Activated B cell treated with CpG ODN at 0.5 μM for 24 hours (primary cell): ENCODE measurements at places on chromosomes 3 and 15. TPM values are rescaled to one million over a fixed set of nuclear protein-coding genes. Genes with fewer than 3 reads are reported as not detected.

Gene CPN2
- total RNA-seq, result not detected in 2 replicates

- DNase-seq, result no peak
Observed at GRCh38 chr3:24487325-24488262, 7.1 kb downstream of the THRB start.

Gene PLAAT1
- not detected in 2 replicates for total RNA-seq

GRCh38 chr15:60784483-60785254 lies 305.7 kb upstream of the ICE2 start:
- DNase-seq, result no peak

DNA sequence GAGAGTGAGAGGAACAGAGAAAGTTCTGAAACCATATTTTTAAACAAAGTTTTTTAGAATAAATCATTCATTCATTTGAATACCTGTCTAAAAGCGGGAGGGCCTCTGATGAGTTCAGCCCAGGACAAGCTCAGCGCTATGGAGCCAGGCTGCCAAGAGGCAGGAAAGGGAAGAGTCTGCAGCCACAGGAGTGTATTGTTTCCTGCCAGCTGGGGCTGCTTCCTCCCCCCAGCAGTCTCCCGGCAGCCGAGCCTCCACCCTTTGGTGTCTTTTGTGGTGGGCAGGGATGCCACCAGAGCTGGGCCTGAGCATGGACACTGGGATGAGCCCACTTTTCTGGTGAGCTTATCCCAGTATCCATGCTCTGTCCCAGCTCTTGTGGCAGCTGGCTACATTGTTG lies 199.5 kb upstream of the TPRG1 start:
- DNase-seq, result no peak

Gene CHST13
- total RNA-seq, result not detected in 2 replicates

GRCh38 chr3:191244242-191244867 lies 45.3 kb downstream of the OSTN start:
- DNase-seq, result no peak

GRCh38 chr3:123750659-123751420 lies 133.3 kb downstream of the MYLK start:
- no peak for DNase-seq

GRCh38 chr15:67192185-67192820 lies 62.2 kb downstream of the AAGAB start:
- DNase-seq, result no peak

GRCh38 chr3:143123353-143123984 lies 3.9 kb downstream of the CHST2 start:
- DNase-seq, result no peak

GRCh38 chr15:89909611-89910010 lies 3.1 kb downstream of the ARPIN start:
- no peak for DNase-seq

Gene COPG1
- 92.2 and 101 TPM in 2 replicates for total RNA-seq

Gene FBLN2
- 1.3 and 1.6 TPM in 2 replicates for total RNA-seq

Gene FETUB
- not detected in 2 replicates for total RNA-seq

DNA sequence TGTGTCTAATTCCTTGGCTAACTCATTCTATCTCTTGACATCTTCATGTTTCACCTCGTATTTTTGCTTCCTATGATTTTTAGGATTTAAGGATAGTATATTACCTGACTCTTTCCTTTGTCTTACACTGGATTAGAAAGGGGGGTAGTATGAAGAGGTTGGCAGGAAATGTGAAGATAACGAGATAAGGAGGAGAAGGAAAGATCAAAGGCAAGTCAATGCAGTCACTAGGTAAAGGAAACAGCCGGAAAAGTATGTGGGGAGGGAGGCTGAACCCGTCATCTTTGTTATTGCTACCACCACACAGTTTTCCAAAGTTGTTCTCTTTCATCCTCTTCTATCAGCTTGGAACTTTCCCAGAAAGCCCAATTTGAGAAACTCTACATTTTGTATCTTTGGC lies 90.6 kb downstream of the SLC9A9 start:
- DNase-seq, result no peak

- DNase-seq, result no peak
Observed at GRCh38 chr3:151201051-151201730, 1.8 kb downstream of the GPR171 start.

DNA sequence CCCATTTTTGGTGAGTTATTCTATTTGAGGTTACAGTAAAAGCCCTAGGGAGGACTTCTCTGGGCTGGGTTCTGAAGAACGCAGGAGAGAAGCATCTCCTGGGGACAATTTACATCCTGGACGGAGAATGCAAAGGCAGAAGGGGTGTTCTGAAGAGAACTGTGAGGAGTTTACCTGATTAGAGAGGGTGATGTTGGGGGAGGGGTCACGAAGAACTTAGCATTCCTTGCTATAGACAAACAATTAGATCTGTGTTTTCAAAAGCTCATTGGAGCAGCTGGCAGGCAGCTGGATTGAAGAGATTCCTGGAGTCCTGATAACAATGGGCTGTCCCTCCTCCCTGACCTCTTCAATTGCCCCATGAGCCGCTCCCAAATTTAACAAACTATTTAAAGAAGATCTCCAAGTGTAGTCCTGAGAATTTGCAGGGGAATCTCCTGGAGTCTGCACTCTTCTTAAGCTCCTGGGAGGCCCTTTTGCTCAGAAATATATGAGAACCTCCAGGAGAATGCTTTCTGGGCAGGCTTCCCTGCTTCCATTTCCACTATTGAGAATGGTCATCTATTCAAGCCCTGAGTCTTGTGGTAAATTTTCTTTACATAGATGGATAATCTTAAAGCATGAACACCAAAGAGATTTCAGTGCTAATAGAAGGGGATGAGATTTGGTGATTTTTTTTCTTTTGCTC lies 55.3 kb downstream of the ARHGAP31 start:
- DNase-seq, result no peak

DNA sequence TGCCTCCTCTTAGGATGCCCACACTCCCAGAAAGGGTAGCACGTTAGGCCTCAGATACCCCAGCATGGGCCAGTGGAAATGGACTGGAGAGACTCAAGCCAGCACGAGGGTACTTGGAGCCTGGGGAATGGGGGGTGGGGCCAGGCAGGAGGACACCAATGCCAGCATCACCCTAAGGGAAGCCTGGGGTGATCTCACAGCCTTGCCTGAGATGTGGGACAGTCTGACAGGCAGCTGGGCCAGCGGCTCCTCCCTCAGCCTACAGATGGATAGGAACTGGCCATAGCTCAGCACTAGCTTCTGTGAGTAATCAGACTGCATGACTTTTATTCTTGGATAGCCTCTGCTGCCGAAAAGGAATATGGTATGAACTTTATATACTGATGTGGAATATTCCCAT lies 59.6 kb upstream of the MRPS22 start:
- no peak for DNase-seq

- no peak for DNase-seq
Observed at GRCh38 chr3:50708620-50709019, 33.9 kb downstream of the DOCK3 start.

Gene ADCY5
- not detected in 2 replicates for total RNA-seq

- DNase-seq, result no peak
Observed at GRCh38 chr3:117756563-117756962, 1047.0 kb downstream of the TUSC7 start.

GRCh38 chr3:126349611-126350501 lies 7.4 kb downstream of the KLF15 start:
- DNase-seq, result peak; percentile 11

Gene TJP1
- total RNA-seq, result 0.22 and 0.44 TPM in 2 replicates

Gene SLMAP
- 45.4 and 57.1 TPM in 2 replicates for total RNA-seq

GRCh38 chr3:77296527-77296926 lies 256.6 kb downstream of the ROBO2 start:
- no peak for DNase-seq

Gene TGM4
- not detected in 2 replicates for total RNA-seq

- DNase-seq, result no peak
Observed at GRCh38 chr15:56252386-56252785, 8.7 kb upstream of the RFX7 start.

Gene COL8A1
- total RNA-seq, result 0.09 and 0.20 TPM in 2 replicates

DNA sequence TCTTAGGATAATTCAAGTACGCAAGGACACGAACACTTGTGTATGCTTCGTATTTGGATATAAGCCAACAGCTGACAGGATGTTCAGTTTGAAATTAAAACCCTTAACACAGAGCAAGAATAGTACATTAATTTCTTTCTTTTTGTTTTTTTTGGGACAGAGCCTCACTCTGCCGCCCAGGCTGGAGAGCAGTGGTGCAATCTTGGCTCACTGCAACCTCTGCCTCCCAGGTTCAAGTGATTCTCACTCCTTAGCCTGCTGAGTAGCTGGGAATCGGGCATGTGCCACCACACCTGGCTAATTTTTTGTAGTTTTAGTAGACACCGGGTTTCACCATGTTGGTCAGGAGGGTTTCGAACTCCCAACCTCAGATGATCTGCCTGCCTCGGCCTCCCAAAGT lies 32.4 kb downstream of the TOMM70 start:
- no peak for DNase-seq

DNA sequence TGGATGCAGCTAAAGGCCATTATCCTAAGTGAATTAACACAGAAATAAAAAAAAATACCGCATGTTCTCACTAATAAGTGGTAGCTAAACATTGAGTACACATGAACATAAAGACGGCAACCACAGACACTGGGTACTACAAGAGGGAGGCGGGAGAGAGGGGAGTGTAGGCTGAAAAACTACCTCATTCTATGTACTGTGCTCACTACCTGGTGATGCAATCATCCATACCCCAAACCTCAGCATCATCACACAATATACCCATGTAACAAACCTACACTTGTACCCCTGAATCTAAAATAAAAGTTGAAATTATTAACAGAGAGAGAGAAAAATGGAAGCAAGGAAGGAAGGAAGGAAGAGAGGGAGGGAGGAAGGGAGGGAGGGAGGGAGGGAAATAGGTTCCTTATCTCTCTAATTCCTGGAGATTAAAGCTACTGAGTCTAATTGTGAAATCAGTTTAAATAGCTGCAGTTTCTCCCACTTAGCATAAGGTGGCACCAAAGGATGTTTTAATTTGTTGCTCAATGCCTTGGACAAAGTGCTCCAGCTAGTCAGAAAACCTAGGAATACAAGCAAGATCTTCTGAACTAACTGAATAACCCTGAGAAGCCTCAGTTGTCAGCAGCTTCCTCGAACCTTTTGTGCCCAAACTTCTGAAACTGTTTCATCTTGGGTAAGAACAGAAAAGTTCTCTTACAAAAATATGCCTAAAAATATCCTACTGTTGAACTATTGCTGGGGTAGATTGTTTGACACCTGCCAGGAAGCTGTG lies 79.4 kb upstream of the ATP11B start:
- no peak for DNase-seq

GRCh38 chr15:82882273-82882928 lies 70.1 kb downstream of the HOMER2 start:
- DNase-seq, result no peak

GRCh38 chr3:67648229-67648628 lies 6.2 kb downstream of the SUCLG2 start:
- DNase-seq, result no peak

- no peak for DNase-seq
Observed at GRCh38 chr15:36365963-36366362, 213.5 kb upstream of the CDIN1 start.

Gene KLHL6
- total RNA-seq, result 34.6 and 41.7 TPM in 2 replicates

- no peak for DNase-seq
Observed at GRCh38 chr3:175798326-175798725, 939.2 kb downstream of the NAALADL2 start.

Gene RTP3
- not detected in 2 replicates for total RNA-seq

- DNase-seq, result no peak
Observed at GRCh38 chr15:75313116-75313845, 22.6 kb upstream of the COMMD4 start.

DNA sequence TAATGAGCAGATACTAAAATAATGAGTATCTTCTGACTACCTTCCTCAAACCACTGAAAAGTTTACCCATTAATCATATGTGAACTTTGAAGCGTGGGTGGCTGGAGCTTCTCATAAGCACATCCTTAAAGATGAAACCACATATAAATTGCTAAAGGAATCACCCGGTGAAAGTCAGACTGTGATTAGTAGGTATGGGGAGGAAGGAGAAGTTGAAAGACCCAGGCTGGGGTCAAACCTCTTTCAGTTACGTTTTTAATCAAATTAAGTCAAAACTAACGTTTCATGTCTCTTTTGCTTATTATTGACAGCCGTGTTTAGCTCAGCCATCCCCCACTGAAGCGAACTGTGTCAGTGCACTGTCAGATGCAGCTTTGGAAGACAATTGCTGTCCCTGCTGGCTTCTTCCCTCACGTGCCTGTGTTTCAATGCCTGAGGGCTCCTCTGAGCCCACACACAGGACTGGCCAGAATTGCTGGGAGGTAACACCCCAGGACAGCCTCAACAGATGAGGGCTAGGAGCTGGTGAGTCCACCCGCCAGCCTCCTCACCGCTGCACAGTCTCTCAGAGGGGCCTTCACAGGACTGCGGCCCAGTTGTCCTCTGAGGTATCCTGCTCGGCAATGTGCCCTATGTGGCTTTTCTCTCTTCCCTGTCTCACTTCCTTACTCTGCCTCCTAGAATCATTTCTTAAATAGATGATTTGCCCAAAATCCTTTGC lies 29.3 kb upstream of the SH3BP5 start:
- DNase-seq, result peak; percentile 44

DNA sequence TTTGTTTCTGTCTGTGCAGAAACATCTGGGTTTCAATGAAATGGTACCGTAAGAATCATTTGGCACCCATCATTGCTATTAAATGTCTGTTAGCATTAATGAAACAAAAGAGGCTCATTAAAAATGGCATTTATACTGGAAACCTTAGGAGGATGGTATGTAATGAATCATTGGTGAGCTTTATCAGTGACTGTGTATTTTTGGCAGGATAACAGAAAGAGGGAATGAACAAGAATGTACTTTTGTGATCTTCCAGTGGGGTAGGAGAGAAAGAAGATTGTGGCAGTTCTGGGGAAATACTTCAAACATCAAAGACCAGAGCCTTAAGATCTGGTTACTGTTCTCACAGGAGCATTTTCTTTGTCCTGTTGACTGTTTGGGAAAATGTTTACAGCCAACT lies 4.7 kb upstream of the DCBLD2 start:
- no peak for DNase-seq

DNA sequence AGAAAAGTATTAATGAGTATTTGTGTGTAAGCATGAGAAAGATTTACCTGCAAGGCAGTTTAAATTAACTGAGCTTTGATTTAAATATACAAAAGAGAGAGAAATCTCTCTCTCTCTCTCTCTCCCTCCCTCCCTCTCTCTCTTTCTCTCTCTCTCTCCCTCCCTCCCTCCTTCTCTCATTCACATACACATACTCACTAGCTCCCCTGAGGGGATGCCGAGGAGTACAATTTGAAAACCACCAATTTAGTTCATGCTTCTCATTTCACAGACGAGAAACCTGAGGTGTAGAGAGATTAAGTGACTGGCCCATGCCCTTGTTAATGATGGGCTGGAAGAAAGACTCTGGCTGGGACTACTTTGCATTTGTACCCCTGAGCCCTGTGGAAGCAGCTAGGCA lies 59.4 kb downstream of the MECOM start:
- DNase-seq, result no peak

DNA sequence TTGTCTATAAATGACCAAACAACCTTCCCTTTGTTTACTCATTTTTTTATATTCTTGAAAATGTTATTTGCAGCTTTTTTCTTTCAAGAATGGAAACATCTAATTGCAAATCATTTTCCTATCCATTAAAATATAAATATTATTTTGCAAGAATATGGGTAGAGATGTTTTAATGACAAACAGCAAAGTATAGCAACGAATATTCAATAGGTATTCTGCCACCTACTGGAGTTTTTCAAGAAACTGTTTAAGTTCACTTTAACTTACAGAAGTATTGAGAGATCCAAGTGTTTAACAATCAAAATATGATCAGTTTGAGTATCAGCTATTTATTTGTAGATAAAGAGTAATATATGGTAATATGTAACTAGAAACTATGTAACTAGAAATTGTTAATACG lies 6.9 kb upstream of the EOGT start:
- no peak for DNase-seq

Gene NEK10
- total RNA-seq, result 0.59 and 0.84 TPM in 2 replicates

Gene GTF2A2
- 77.4 and 95.2 TPM in 2 replicates for total RNA-seq

Gene LRRC3B
- total RNA-seq, result not detected in 2 replicates

Gene RETNLB
- not detected in 2 replicates for total RNA-seq

- DNase-seq, result no peak
Observed at GRCh38 chr3:140416666-140417065, 261.2 kb upstream of the TRIM42 start.
